ENCODE measurements at places on chromosomes 1 and 21.

GRCh38 chr1:182671750-182672486 is 12.5 kb downstream of the RGS8 start:
- no peak for DNase-seq

- no peak for DNase-seq
These were observed 104.2 kb downstream of the ATP5PO start for GRCh38 chr21:33811167-33812010.

DNA sequence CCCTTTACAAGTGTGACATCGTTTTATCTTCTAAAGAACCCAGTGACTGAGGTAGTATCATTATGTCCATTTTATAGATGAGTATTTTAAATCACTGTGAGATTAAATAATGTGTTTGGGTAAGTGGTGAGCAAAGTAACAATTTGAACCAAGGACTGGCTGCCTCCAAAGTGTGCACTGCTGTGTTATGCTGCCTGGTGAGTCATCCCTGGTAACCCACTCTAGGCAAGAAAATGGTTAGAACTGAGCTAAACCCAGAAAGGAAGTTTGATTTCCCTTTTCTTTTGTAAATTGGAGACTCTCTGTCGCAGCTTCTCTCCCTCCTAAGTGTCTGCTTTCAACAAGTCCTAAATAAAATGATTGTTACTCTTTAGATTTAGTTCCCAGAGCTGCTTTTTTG is 342.8 kb upstream of the KAZN start:
- no peak for DNase-seq

- DNase-seq = no peak
These were observed 89.0 kb upstream of the CHODL start for GRCh38 chr21:18155508-18156193.

- DNase-seq = no peak
These were observed 279.5 kb downstream of the DSCAM start for GRCh38 chr21:40567501-40567900.

DNA sequence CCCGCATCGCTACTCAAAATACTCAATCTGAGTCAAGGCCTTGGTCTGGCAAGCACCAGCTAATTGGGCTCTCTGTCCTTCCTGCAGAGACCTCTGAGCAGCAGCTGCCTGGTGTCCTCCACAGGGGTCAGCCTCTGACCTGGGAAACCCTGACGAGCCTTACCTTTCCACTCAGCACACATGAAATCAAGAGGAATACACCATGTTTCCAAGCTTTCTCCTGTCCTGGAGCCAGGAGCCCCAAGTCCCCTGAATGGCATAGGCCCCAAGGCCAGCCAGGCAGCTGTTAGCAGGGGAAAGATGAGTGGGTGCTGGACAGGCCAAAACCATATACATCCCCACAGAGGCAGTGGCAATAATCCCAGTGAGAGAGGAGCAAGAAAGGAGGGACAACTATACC is 27.2 kb upstream of the TSPEAR start:
- no peak for DNase-seq

DNA sequence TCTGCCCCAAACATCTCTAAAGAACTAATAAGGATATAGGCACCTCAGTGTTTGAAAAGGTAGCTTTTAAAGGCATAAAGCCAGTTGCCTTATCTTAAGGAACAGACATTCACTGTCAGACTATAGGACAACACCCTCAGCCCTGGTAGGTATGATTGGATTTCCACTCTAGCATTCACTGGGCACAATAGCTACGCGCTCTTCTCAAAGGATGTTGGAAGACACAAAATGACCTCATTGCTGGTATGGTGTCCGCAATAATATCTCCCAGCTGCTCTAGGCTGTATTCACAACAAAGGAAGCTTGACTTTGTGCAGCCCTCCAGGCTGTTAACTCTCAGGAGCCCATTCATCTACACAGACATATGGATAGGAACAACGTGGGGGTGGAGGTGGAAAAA is 119.4 kb upstream of the CXADR start:
- no peak for DNase-seq

GRCh38 chr1:229005097-229005496 is 265.8 kb upstream of the RAB4A start:
- DNase-seq = no peak

- DNase-seq = no peak
These were observed 10.0 kb upstream of the C8A start for GRCh38 chr1:56844545-56845136.

- no peak for DNase-seq
These were observed 7.9 kb downstream of the KIF21B start for GRCh38 chr1:201015551-201016091.

GRCh38 chr1:32066489-32066873 is 6.3 kb upstream of the TMEM39B start:
- DNase-seq = no peak

DNA sequence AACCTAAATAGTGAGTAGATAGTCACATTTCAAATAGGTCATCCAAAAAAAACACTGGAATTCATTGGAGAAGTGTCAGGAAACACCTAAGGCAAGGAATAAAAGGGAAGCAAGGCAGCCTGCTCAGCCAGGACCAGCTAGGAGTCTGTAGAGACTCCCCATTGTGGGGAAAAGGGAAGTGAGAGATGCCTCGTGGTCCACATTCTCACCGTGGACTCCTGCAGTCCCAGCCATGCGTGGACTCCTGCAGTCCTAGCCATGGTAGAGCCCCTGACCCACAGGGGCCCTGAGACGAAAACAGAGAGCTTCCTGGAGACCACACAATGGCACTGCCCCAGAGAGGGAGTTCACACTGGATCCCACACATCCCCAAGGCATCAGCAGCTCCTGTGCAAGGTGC is 97.5 kb downstream of the LRIG2 start:
- no peak for DNase-seq

DNA sequence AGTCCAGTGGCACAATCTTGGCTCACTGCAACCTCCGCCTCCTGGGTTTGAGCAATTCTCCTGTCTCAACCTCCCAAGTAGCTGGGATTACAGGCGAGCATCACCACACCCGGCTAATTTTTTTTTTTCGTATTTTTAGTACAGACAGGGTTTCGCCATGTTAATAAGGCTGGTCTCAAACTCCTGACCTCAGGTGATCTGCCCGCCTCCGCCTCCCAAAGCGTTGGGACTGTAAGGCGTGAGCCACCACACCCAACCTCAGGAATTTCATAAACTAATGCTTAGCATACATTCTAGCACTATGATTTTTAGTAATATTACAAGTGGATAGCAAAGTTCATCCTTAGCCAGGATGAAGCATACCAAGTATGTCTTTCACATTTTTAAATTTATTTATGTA is 8.7 kb downstream of the DNAJC11 start:
- DNase-seq = no peak

DNA sequence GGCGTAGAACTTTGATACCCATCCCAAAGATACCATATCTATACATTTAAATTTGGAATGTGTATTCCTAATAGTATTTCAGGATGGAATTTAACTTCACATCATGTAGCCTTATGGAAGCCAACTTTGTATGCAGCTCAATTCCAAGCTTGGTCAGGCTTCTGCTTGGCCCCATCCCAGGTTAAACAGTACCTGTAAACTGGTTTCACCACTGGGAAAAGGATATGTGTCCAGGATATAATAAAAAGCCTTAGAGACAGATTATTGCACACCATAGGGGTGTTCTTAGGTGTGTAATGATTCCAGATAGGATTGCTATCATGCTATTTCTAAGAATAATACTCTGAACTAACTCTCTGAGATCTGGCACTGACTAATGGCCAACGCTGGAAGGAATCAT is 28.1 kb downstream of the ADAM30 start:
- no peak for DNase-seq

DNA sequence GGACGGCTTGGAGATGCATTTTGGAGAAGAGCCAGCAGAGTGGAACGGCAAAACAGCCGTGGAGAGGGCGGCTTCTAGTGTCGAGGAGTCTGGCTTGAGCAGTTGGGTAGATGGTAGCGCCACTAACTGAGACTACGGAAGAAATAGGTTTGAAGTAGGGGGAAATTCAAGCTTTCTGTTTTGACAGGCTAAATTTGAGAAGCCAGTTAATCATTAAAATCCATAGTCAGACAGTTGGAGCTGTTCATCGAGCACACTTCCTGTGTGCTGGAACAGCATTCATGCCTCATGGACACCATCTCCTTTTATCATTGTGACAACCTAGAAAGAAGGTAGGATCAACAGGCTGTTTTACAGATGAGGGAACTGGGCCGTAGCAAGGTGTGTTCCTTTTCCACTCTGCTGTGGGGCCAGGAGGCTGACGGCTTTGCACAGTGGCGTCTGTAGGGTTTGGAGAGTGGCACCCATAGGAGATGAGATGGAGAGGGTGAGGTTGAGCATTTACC is 3.4 kb upstream of the PKLR start:
- DNase-seq = no peak

DNA sequence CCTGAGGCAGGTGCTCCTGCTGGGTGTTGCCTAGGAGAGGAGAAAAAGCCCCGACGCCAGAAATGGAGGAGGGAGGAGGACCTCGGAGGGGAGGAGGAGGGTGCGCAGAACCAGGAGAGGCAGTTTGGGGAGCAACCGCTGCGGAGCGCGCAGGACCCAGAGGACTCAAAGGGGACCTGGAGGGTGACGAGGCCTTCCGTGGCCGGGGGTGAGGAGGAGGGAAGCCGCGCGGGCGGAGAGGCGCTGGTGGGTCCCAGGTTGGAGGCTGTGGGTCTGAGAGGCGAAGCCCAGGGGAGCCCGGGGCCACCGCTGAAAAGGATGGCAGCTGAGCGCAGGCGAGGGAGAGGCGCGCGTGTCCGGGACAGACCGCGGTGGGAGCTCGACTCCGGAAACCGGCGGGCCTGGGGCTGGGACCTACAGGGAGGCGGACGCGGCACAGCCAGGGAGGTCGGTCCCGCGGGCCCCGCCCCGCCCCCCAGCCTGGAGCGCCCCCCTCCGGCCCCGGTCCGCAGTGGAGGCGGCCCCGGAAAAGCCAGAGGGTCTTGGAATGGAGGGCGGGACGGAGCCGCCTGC is 15.1 kb downstream of the RNF223 start:
- DNase-seq = no peak

GRCh38 chr21:41478319-41479177 is 29.4 kb downstream of the TMPRSS2 start:
- no peak for DNase-seq

- no peak for DNase-seq
These were observed 62.1 kb downstream of the PCNT start for GRCh38 chr21:46385846-46386733.

DNA sequence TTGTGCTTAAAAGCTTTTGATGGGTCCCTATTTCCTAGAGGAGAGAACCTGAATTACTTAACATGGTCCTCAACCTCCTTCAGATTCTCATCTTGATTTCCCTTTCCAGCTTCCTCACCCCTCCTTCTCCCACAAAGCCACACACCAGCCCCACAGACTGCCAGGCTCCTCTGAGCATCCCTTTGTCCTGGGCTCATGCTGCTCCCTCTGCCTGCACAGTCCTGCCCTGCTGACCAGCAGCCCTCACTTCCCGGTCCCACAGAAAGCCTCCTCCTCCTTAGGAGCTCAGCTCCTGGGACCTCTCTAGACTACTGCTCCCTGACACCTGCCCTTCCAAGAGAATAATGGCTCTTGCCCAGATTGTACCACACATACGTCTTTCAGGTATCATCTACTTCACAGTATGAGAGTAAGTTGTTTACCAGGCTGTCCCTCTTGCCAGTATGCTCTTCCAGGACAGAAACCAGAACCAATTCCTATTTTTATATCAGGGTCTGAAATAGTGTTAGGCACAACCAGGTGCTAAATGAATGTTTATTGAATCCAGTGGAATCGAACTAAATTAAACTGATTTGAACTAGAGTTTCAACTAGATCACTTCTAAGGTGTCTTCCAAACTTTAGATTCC is 373.4 kb downstream of the LMX1A start:
- DNase-seq = no peak
